ENCODE measurements at places on chromosomes 7 and 10. TPM values are rescaled to one million over a fixed set of nuclear protein-coding genes. Genes with fewer than 3 reads are reported as not detected.
A peak's percentile ranks its signal among the peaks of the same experiment; 100 is the strongest.

- peaks cover 4% of the 10 kb centered on the region for H3K4me1 ChIP-seq
- no peak for DNase-seq
- no peaks in the 10 kb centered on the region for H3K27me3 ChIP-seq
- no peaks in the 10 kb centered on the region for H3K36me3 ChIP-seq
These were observed 63.5 kb downstream of the CAMK1D start for GRCh38 chr10:12412666-12413368.

DNA sequence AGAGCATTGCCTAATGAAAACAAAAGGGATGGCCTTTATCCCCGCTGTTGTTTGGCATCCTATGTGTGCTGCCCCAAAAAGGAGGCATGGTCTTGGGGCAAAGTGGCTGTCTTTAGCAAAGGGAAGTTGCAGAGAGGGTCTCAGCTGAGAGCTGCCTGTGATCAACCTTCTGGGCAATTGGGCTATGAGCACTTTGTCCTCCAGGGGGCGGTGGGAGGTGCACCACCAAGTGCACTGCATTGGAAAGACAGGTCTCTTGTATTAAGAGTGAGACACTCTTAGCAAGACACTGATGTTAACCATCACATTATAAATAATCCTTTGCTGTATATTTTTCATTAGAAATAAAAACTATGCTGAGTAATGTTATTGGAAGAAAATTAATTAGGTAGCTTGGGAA, 314.8 kb downstream of the POM121L12 start:
- no peaks in the 10 kb centered on the region for H3K27me3 ChIP-seq
- H3K4me3 ChIP-seq = no peak overlapping the region
- H3K36me3 ChIP-seq = no peaks in the 10 kb centered on the region
- no peak overlapping the region for H3K27ac ChIP-seq
- DNase-seq = peak; percentile 50
- no peaks in the 10 kb centered on the region for H3K4me1 ChIP-seq

GRCh38 chr10:99328579-99329303, 415 bp upstream of the CNNM1 start:
- H3K27ac ChIP-seq = no peak overlapping the region
- H3K27me3 ChIP-seq = peaks cover 55% of the 10 kb centered on the region
- H3K36me3 ChIP-seq = no peaks in the 10 kb centered on the region
- H3K4me1 ChIP-seq = peaks cover 10% of the 10 kb centered on the region

GRCh38 chr10:52297747-52298146, 16.3 kb upstream of the DKK1 start:
- H3K27me3 ChIP-seq = no peaks in the 10 kb centered on the region
- DNase-seq = no peak
- H3K36me3 ChIP-seq = no peaks in the 10 kb centered on the region
- no peak overlapping the region for H3K27ac ChIP-seq

- H3K27me3 ChIP-seq = no peaks in the 10 kb centered on the region
- no peaks in the 10 kb centered on the region for H3K36me3 ChIP-seq
These were observed 1.8 kb upstream of the ZDHHC4 start for GRCh38 chr7:6575281-6576023.

Gene PIK3CG
- 0.03 TPM for total RNA-seq
